Mammary epithelial cell (primary cell): ENCODE measurements at places on chromosomes 1 and 21. TPM values are rescaled to one million over a fixed set of nuclear protein-coding genes. Genes with fewer than 3 reads are reported as not detected.

TSPEAR gene
- total RNA-seq = not detected

GPR25 gene
- total RNA-seq = not detected

DNA sequence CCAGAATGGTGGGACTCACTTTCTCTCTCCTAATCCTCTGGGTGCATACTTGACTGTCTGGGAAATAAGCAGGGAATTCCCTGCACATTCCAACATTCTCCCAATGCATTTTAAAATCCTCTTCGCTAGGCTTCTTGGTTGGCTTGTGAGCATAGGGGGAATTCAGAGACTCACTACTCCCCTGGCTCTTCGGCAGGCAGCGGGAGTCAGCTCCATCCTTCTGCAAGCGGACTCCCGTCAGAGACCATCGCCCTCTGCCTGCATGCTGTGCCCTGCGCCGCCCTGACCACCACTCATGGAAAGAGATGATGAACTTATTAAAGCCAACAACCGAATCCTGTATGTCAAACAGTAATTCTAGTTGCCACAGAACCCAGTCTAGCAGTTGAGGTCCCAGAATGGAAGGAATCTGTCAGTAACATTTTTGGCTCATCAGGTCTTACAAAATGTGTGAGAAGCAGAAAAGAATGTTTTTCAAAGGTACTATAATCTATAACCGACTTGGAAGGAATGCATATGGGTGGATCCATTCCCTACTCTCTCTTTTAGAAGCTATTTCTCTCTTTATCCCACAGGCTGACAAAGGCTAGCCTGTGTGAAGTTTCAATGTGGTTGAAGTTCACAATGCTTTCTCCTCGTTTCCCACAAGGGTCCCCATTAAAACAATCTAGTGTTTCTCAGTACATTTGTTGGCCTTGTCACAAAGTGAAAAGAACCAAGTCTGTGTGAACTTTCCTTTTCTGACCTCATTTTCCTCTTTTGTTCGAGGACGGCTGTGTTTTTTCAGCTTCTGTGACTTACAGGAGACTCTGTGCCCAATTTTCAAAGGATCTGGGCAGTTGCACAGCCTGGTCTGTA, 119.1 kb upstream of the ADAR start:
- DNase-seq = no peak

GRCh38 chr1:48005253-48006117, 8.3 kb upstream of the TRABD2B start:
- DNase-seq = no peak

GRCh38 chr1:114258633-114259032, 105.0 kb upstream of the SYT6 start:
- no peak for DNase-seq

DNA sequence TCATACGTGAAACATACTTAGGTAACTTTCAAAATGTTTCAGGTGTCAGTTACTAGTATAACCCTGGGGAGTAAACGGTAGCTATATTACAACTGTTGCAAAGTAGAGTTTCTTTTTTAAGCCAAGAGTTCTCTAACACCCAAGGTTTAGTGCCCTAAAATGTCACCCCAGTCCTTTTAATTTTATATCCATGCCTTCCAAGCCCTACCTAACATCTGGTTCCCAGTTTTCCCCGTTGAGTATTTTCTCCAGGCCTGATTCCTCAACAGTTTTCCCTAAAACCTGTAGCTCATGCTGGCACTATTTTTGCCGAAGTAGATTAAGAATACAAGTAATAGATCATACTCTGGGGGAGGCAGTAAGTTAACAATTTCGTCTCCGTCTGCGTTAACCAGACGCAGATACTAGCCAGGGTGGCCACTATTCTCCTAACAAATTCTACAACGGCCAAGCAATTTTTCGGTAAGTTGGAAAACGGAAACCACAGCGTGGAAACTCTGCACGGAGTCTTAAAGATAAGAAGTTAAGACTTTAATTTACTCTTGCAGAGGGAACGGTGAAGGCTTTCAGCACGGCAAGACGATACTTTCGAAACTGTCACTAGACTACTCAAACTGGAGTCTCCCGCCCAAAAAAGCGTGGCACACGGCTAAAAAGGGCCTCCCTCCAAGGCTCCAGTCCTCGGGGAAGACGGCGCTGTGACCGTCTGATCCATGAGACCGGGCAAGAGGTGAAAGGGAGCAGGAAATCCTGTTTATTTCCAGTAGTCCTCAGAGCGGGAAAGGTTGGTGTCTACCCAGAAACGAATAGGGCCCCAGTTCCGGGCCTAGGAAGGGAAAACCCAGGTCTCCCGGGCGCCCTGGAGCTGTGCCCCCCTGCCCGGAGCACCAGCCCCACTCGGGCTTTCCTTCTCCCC, 945 bp downstream of the SRSF4 start:
- no peak for DNase-seq
